ENCODE measurements at places on chromosomes 5 and 9. TPM values are rescaled to one million over a fixed set of nuclear protein-coding genes. Genes with fewer than 3 reads are reported as not detected.

Gene CCNO
- not detected for polyA plus RNA-seq

Gene SLC27A4
- 24.1 TPM for polyA plus RNA-seq

Gene GPR21
- polyA plus RNA-seq = not detected

Gene SPARC
- polyA plus RNA-seq = 1,115 TPM

Gene IDNK
- 4.2 TPM for polyA plus RNA-seq

Gene BRINP1
- 0.41 TPM for polyA plus RNA-seq

Gene CDH9
- not detected for polyA plus RNA-seq

Gene MAP1B
- 47.5 TPM for polyA plus RNA-seq

Gene SPINK5
- polyA plus RNA-seq = not detected

Gene SH3RF2
- 0.87 TPM for polyA plus RNA-seq

Gene ARHGEF28
- 3.7 TPM for polyA plus RNA-seq

Gene SHOC1
- polyA plus RNA-seq = not detected

Gene SLC22A4
- 3.8 TPM for polyA plus RNA-seq

Gene RNF180
- polyA plus RNA-seq = 0.05 TPM

Gene PCDHGA3
- 0.33 TPM for polyA plus RNA-seq

Gene RAB3C
- 0.03 TPM for polyA plus RNA-seq
